Pancreas (tissue), 10 donors: ENCODE measurements at places on chromosomes 4 and X.

DNA sequence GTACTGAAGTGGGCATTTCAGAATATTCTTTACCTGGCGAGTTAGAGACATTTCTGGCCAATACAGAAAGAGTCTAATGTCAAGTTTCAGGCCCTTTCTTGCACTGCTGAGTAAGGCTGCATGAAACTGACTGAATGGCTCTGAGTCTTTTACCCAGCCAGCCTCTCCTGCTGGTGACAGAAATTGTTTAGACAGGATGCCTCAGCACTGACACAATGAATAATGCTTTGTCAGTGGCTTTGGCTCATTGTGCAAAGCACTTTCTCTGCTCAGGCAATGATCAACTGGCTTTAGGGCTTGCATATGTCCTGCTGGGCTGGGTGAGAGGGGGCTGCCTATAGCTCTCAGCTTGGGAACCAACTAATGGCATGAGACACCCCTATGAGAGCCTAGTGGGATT, 45.5 kb downstream of the CLNK start:
- no peak for DNase-seq

- DNase-seq, result no peak
Observed at GRCh38 chr4:26878794-26879391, 18.3 kb downstream of the STIM2 start.

DNA sequence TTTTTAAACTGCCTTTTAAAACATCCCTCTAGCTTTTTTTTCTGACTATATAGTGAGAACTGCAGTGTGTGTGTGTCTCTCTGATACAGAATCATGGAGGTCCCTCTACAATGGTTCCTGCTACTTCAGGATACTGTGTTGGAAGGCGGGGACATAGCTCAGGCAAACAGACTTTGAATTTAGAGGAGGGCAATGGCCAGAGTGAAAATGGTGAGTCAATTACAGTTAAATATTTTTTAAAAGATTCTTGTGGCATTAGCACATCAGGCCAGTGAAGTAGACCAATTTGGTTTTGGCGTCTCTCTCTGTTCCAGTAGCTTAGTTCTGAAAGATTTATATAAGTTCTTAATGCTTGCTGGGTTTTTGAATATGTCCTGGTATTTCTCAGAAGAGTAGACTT, 47.1 kb downstream of the ALG13 start:
- DNase-seq, result no peak

- DNase-seq, result no peak
Observed at GRCh38 chr4:163280703-163281519, 51.5 kb downstream of the NPY1R start.

- no peak for DNase-seq
Observed at GRCh38 chrX:48516285-48516684, 5.3 kb upstream of the EBP start.

GRCh38 chrX:153578200-153578835, 20.6 kb downstream of the CCNQ start:
- no peak for DNase-seq
